ENCODE measurements at places on chromosomes 5 and 9.

DNA sequence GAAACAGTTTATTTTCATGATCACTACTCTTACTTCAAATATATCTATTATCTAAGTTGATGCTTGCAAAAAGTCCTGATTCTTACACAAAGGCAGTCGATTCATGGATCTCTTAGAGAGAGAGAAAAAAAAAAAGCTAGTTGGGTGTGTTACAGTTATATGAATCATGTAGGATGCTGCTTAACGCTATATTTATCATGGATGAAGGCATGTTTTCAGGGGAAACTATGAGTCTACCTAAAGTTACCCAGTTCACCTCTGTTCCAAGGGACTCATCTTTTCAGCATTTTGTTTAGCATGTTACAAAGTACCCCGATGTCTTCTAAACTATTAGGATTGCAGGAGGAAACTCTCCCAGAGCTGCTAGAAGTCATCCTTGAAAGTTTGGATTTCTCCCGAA is 13.5 kb downstream of the TMC1 start:
- no peak for DNase-seq

DNA sequence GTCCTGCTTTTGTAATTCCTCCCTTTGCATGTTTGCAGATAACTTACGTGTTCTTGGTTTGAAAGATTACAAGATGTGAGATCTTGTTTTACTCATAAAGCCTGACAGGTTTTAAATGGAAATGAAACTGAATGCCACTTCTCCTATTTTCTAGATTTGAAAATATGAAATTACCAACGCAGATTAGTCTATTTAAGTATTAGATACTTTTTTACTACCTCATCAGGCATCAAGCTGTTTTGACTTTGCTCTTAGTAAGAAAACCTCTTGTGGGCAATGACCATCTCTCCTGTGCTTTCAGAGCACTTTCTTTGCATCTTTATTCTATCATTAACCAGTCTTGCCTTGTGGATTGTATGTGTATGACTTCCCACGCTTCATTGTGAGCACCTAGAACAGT is 3.5 kb downstream of the DMXL1 start:
- no peak for DNase-seq

GRCh38 chr9:91037511-91038482 is 236.2 kb downstream of the SYK start:
- DNase-seq, result no peak

- DNase-seq, result no peak
Measured at GRCh38 chr5:74237571-74238145, 402.9 kb downstream of the ENC1 start.

DNA sequence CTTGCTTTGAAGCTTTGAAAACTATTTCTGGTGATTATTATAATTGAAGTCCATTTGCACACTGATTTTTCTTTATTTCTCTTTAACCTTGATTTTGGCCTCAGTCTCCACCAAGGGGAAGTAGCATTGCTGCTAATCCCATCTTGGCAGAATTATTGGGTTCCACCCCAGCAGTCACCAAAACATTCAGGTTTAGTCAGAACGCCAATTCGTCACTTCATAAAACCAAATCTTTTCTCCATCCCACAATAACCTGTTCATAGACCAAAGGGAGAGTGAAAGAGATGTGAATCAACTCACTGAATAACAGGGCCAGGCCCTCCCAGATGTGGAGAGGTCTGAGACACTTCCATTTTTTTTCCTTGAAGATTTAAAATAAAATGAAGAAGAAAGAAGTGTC is 95.1 kb upstream of the VCAN start:
- DNase-seq, result no peak

DNA sequence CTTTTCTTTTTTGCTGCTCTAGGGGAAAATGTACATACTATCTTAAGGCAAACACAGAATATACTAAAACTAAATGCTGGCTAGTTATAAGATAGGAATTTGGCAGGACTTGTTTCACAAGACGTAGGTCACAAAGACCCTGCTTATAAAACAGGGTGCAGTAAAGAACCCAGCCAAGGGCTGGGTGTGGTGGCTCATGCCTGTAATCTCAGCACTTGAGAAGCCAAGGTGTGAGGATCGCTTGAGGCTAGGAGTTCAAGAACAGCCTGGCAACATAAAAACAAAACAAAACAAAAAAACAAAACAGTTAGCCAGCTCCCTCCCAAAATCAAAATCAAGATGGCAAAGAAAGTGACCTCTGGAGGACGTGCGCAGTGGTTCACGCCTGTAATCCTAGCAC is 49.5 kb upstream of the DENND4C start:
- DNase-seq, result no peak

GRCh38 chr9:17425384-17425783 is 153.5 kb upstream of the SH3GL2 start:
- no peak for DNase-seq

DNA sequence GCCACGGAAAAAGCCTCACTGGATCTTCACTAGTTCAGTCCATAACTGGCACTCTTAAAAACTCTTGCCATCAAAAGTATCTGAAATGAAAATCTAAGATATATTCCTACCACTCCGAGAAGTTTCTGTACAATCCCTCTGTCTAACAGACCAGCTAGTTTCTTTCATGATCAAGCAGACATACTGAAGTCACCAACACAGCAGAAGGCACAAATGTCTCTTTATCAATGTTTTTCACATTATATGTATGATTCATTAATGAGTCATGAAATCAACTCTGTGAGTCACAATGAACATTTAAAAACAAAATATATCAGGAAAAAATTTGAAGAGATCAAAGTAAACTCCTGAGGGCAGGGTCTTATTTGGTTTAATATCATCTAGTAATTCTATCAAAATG is 50.8 kb downstream of the F2R start:
- DNase-seq, result no peak

GRCh38 chr9:111610845-111611244 is 11.4 kb upstream of the PTGR1 start:
- no peak for DNase-seq
